Breast epithelium (tissue), 4 donors: ENCODE measurements at places on chromosomes 7 and 10. TPM values are rescaled to one million over a fixed set of nuclear protein-coding genes. Genes with fewer than 3 reads are reported as not detected.
A peak's percentile ranks its signal among the peaks of the same experiment; 100 is the strongest.

DNA sequence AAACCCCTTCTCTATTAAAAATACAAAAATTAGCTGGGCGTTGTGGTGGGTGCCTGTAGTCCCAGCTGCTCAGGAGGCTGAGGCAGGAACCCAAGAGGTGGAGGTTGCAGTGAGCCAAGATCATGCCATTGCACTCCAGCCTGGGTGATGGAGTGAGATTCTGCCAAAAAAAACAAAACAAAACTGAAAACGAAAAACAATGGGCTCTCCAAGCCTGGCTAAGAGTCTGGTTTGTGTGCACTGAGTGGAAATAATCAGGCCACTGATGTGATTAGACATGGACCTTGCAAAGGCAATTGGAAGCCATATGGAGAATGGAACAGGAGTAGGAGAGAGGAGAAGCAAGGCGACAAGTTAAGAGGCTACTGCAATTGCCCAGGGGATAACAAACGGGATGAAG, 60.1 kb upstream of the GSDME start:
- no peak overlapping the region for H3K4me3 ChIP-seq
- no peak for DNase-seq
- no peak overlapping the region for H3K27ac ChIP-seq

DNA sequence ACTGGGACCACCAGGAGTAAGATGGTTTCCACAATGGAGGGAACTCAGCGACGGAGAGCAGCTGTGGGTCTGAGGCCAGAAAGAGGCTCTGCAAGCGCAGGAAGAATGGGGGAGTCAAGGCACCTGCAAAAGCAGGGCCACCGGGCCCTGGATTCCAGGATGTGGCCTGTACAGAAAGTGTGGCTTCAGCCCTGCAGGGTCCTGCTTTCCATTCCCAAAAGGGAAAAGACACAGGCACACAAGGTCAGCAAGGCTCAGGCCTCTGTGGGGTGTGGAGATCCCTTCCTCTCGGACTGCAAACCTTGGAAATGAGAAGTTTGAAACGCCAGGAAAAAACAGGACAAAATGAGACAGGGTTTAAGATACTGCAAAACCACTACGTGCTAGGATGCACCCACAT, 232.5 kb downstream of the TNS3 start:
- no peaks in the 10 kb centered on the region for H3K4me1 ChIP-seq
- no peak overlapping the region for H3K4me3 ChIP-seq
- H3K27ac ChIP-seq = no peak overlapping the region
- DNase-seq = no peak

Gene RBM33
- total RNA-seq = 34.9 TPM

Gene CLCN1
- total RNA-seq = 0.29 TPM

DNA sequence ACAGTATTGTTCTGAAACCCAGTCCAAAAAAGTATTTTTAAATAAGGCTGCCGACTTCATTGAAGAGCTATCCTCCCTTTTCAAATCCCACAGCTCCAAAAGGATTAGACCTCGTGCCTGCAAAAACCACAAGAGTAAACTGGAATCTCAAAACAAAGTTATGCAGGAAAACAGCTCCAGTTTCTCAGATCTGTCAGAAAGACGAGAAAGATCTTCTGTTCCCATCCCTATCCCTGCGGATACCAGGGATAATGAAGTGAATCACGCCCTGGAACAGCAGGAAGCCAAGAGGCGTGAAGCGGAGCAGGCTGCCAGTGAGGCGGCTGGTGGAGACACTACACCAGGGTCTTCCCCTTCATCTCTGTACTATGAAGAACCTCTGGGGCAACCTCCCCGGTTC, 12.6 kb downstream of the MYPN start:
- H3K4me3 ChIP-seq = no peak overlapping the region
- no peaks in the 10 kb centered on the region for H3K4me1 ChIP-seq
- no peaks in the 10 kb centered on the region for H3K27me3 ChIP-seq

Gene ACSL5
- total RNA-seq = 13.3 TPM

DNA sequence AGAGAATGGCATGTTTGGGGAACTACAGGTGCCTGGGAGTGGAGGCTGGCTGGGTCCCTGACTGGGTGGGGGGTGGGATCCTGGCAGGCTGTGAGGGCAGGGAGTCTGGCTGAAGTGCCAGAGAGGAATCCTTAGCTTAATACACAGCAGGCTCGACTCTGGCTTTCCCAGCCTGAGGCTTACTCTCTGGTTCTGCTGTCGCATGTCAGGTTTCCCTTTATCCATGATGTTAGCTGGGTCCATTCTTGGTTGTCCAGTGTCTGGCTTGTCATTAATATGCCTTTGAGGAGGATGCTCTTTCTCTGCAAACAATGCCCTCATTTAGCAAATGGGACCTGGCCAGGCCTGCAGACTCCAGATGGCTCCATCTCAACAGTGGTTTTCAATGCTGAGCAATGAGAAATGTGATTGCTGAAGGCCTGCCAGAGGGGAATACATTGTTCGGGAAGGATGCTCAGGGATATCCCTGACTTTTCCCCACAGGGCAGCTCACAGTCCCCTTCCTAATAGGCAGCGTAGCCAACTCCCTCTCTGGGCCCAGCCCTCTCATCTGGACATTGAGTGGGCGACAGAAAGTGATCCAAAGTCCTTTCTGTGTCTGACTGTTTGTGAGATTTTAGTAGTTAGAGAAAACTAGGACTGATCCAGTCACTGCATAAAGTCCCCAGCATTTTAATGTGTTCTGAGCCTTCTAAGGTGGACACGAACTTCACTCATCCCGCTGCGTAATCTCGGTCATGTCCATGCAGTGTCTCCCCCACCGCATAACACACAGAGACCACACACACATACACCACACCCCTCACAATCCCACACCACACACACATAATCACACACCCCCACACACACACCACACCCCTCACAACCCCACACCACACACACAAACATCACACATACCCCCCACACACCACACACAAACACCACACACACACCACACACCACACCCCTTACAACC, 124.9 kb downstream of the ANLN start:
- H3K27me3 ChIP-seq = no peaks in the 10 kb centered on the region
- H3K36me3 ChIP-seq = no peaks in the 10 kb centered on the region

Gene ZP3
- total RNA-seq = 2.0 TPM

DNA sequence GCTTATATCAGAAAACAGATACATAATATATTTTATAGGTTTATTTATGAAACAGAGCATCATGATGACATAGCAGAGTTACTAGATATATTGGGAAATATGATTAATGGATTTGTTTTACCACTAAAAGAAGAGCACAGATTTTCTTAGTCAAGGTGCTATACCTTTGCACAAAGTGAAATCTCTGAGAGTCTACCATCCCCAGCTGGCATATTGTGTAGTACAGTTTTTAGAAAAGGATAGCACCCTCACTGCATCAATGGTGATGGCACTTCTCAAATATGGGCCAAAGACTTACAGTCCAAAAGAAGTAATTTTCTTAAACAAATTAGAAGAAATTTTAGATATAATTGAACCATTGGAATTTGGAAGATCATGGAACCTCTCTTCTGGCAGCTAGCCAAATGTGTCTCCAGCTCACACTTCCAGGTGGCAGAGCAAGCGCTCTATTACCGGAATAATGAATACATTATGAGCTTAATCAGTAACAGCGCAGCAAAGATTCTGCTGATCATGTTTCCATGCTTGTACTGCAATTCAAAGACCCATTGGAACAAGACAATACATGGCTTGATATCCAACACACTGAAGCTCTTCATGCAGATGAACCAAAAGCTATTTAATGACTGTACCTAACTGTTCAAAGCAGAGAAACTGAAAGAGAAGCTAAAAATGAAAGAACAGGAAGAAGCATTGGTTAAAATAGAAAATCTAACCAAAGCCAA, 21.9 kb upstream of the CREB3L2 start:
- H3K36me3 ChIP-seq = no peaks in the 10 kb centered on the region
- no peaks in the 10 kb centered on the region for H3K27me3 ChIP-seq
- H3K27ac ChIP-seq = no peak overlapping the region
- no peak for DNase-seq
- H3K4me1 ChIP-seq = no peaks in the 10 kb centered on the region
- H3K4me3 ChIP-seq = no peak overlapping the region

DNA sequence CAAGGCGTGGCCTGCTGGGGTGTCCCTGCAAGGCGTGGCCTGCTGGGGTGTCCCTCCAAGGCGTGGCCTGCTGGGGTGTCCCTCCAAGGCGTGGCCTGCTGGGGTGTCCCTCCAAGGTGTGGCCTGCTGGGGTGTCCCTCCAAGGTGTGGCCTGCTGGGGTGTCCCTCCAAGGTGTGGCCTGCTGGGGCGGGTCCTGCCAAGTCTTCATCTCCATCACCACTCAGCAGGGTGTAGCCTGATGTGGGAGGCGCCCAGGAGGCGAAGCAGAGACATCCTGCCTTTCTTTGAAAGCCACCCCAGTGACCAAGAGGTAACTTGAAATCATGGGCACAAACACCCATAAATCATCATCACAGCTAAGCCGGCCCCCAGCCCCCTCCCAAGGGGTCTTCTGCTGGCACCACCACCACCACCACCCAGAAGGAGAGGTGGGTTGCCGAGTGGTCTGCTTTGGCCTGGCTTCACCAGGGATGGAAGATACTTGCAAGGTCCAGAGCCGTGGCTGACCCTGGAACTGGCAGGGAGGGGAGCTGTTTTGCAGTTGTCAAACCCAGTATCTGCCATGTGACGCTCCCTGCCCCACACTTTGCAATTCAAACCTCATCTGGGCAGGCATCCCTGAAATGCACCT, 190.6 kb downstream of the EBF3 start:
- H3K27me3 ChIP-seq = no peaks in the 10 kb centered on the region
- no peaks in the 10 kb centered on the region for H3K4me1 ChIP-seq
- DNase-seq = peak; percentile 7
- H3K36me3 ChIP-seq = no peaks in the 10 kb centered on the region
- H3K27ac ChIP-seq = no peak overlapping the region

Gene GIGYF1
- 39.0 TPM for total RNA-seq

DNA sequence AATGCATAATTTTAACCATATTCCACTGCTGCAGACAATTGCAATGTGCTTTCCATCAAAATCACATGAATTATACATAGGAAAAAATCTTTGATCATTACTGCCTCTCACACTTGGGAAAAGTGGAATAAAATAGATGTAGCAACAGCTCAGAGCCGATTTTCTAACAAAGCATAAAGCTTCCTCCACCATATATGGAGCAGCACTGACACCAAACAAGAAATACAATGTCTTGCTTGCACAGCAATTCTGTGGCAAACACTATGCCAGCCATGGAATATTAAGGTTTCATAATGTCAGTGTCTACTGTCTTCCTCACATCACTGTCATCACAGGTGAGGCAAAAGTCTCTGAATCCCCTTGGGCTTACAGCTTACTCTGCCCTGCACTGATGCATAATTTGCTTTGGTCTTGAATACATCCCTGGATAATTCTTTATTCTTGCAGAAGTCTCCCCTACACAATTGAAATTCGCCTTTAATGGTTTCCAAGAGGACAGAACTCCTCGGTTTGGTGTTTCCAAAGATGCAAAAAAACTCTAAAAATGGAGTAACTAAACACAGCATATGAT, 198.5 kb downstream of the CACNA2D1 start:
- H3K4me1 ChIP-seq = no peaks in the 10 kb centered on the region
- no peak overlapping the region for H3K4me3 ChIP-seq
- DNase-seq = no peak
